ENCODE measurements at places on chromosomes 7 and 10.

DNA sequence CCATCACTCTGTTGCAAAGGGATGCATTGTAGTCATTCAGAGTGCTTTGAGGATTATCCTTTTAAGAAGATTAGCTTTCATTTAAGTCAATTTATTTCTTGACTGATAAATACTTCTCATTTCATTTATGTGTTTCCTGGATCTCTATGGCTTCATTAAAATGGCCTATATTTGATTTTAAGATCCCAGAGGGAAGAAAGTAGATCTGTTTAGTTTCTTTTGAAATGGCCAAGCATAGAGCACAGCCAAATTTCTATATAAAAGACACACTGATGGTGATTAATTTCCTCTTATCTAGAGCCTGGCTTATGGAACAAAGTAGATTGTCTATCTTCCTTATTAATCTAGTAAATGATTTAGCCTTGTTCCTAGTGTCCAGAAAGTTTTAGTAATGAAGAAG, 129.7 kb upstream of the CALCR start:
- DNase-seq = no peak

DNA sequence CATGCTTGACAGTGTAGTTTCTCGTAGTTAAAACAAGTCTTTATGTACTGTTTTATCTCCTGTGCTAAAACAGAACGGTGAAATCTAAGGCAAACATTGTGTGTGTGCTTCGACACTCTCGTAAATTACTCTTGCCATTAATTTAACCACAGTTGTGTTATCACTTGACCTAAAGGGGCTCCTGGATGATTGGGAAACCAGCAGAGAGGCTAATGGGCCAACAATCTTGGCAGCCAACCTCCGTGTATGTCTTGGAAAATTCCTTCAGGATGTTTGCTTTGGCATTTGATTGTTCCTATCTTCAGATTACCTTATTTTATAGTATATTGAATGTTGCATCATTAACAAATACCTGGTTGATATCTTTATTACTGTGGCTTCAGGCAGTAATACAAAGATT, 409.5 kb downstream of the SDK1 start:
- no peak for DNase-seq

- DNase-seq = no peak
Observed at GRCh38 chr7:111198255-111198654, 107.3 kb downstream of the LRRN3 start.

DNA sequence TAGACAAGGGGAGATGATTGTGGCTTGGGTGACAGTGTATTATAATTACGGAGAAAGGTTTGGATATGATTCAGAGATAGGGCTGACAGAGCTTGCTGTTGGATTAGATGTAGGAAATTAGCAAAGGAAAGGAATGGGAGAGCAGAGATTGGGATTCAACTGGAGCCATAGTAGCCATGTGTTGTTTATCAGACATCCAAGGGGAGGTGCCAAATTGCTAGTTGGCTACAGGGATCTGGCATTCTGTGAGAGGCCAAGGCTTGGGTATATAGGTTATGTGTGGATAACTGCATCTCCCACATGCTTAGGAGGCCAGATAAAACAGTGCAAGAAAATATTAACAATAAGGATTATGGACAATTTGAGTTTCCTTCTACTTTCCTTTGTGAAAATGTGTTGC, 34.9 kb downstream of the CSGALNACT2 start:
- DNase-seq = no peak

GRCh38 chr7:102974366-102975236, 61.8 kb downstream of the LRRC17 start:
- DNase-seq = no peak

All from NCI-H1105 (cell line).